ENCODE measurements at places on chromosomes 1 and 21.

GRCh38 chr1:232174306-232174705 lies 455.6 kb downstream of the SIPA1L2 start:
- no peak for DNase-seq

DNA sequence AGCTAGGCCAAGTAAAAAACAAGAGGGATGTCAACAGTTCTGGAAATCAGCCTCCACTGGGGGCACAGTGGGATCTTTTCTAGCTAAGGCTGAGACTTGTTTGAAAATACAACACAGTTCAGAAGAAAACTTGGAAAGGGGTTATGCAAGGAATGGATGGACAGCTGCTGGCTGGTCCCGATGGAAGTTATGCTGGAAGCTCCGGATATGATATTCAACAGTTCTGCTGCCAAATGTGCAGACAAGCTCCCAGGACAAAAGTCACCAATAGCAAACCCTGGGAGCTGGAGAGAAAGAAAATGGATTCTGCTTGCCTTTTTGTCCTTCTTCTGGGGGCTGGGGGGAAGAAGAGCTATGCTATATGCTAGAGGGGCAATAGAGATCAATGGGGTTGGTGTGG lies 14.3 kb downstream of the LMX1A start:
- DNase-seq: no peak

GRCh38 chr21:32009263-32009662 lies 136.4 kb downstream of the HUNK start:
- DNase-seq: no peak

- no peak for DNase-seq
These were observed 258.9 kb downstream of the SEC16B start for GRCh38 chr1:177710696-177711620.

DNA sequence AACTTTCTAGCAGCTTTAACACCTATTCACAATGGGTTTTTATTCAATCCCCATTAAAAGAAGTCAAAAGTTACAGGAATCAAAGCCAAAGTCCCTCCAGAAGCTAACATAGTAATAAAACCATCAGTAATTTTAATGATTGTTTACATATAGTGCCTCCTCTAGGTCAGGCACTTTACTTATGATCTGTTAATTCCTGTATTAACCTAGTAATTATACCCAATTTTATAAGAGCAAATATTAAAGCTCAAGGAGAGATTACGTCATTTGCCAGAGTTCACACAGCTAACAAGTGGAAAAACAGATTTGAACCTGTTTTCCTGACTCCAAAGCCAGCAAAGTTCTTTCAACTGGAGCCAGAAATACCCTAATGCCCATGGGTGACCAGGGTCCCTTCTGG lies 112.9 kb upstream of the F3 start:
- DNase-seq: no peak

- no peak for DNase-seq
These were observed 29.5 kb downstream of the ADGRB2 start for GRCh38 chr1:31734582-31735107.

DNA sequence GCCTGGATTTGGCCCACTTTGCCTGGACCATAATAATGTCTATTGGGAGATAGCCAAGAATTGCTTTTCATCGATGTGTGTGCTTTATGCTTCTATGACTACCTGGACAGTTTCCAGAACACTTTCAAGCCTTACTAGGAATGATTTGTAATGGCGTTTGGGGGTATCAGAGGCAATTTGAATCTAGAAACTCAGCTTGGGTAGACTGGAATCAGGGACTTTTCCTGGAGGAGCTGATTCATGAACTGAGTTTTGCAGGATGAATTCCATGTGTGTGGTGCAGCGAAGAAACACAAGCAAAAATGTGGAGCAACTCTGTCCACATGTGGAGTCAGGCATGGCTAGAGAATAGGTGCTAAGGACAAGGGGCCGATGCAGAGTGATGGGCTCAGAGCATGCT lies 11.9 kb upstream of the TMEM61 start:
- DNase-seq: no peak

DNA sequence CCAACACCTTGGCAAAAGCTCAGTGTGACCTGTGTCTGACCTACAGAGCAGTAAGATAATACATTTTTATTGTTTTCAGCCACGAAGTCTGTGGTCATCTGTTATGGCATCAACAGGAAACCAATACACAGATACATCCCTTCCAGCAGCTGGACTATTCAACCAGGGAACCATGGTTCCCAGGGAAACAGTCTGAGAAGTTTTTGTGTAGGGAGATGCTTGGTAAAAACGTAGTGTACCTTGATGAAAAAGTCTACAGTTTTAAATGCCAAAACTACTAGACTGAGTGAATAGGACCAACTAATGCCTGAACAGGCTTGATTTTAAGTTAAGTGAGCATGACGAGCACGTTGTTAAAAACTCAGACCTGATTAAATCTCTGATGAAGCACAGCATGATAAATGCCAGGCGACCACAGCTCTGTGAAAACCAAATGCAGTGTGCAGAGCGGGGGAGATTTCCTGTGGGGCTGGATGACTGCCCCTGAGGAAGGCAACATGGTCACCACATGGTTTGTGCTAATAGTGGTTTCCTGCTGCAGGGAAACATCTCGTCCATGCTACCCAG lies 228.9 kb downstream of the TNR start:
- no peak for DNase-seq

DNA sequence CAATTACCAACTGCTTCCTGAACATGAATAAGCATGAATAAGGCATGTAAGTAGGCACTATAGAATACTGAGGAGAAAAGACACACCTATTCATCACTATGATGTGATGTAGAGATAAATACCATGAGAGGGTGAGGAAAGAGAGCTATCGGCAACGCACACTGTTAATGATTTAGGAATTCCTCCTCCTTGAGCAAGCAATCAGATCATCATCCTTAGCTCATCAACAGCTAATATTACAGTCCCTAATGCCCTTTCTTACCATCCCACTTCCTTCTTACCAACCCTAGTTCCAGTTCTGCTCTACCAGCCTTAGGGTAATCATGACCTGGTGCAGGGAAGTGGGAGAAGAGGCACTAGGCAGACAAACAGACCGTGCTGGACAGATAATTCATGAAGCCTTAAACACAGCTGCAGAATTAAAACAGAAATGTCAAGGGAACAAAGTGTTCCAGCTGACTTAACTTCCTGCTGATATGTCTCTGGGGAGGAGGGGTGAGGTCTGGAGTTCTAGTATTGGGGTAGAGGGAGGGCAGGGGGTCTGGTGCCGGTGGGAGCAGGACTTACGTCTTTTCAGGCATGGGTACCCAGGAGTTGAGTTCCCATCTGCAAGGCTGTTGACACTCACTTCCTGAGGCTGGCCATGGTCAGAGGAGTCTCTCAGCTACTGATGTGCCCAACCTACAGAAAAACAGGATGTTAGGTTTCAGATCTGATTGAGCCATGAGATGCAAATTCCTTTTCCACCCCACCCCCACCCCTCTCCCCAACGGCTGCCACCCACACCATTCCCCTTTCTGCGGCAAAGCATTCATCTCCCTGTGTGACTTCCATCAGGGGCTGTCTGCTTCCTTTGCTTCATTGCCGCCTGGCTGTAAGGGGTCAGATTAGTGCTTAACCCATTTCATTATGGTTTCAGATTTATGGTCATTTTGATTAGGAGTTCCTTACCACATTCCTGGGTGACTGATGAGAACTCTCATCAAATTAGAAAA lies 12.6 kb upstream of the RCSD1 start:
- DNase-seq: no peak

- DNase-seq: no peak
These were observed 55.8 kb upstream of the SELENON start for GRCh38 chr1:25744140-25744581.

DNA sequence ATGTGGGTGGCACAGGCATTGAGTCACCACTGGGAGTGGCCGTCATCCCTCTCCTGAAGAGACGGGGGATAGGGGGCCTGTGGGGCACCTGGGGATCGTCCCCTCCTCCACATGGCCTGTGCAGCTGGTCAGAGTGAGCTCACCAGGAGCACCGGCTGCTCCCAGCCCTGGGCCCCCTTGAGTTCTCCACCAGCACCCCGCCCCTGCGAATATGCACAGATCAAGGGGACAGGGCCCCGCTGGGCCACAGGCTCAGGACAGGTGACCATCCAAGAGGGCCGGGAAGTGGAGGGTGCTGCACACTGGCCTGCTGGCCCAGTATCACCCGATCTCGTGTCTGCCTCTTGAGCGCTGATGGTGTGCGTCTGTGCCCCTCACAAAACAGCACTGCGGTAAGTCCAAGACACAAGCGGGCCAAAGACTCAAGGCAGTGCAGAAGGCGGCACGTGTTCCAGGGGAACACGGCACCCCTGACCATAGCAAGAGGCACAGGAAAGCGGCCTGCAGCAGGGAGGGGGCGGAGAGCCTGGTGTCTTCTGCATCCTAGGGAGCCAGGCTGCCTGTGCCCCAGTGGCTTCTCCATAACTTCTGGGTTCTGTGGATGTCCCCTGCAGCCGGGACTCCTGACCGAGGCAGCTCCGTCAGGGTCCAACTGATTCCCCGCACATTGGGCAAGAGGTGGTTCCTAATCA lies 18.1 kb upstream of the TSPEAR start:
- no peak for DNase-seq

DNA sequence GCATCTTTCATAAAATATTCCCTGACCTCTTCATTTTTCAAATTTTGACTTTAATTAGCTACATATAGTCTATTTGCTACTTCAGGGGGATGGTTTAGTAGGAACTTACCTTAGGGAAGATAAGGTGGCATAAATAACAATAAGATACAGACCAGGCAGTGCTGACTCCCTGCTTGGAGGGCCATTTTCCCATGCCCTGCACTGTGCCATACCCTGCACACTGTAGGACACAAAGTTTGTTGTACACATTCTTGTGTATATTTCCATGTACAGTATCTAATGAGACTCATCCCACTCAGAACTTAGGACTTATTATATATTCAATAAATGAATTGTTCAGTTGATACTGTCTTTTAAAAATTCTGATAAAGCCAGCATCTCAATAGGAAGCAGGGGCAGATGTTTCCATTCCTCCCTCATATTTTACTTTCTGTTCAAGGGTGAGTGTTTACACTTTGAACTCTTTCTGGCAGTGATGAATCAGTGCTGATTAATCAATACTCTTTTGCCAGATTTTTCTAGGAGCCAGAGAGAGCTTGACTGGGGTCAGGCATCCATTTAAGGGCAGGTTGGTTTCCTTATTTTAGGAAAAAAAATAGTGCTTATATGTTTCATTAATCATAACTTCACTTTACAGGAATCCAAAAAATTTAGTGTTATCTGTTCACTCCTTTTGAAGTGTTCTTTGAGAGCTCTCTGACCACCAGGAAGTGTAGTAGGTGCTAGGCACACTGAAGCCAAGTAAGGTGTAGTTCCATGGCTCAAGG lies 30.6 kb downstream of the MPZL1 start:
- peak; percentile 55 for DNase-seq

DNA sequence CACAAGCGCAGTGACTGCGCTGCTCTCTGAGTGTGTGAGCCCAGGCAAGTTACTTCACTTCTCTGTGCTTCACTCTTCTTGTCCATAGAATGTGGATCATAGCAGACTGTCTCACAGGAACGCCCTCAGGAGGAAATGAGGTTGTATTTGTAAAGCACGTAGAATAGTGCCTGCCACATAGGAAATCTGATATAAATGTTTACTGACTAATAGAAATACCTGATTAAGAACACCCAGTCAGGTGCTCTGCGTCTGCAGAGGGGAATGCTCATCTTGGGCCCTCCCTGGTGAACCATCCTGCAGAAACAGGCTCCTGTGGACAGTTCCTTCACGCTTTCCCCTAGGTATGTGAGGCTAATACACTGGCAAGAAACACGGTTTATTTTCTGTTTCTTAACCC lies 100.3 kb downstream of the BEND5 start:
- no peak for DNase-seq

GRCh38 chr21:45935628-45936027 lies 45.9 kb upstream of the COL6A1 start:
- no peak for DNase-seq

- no peak for DNase-seq
These were observed 104.8 kb downstream of the EBNA1BP2 start for GRCh38 chr1:43067233-43067745.

DNA sequence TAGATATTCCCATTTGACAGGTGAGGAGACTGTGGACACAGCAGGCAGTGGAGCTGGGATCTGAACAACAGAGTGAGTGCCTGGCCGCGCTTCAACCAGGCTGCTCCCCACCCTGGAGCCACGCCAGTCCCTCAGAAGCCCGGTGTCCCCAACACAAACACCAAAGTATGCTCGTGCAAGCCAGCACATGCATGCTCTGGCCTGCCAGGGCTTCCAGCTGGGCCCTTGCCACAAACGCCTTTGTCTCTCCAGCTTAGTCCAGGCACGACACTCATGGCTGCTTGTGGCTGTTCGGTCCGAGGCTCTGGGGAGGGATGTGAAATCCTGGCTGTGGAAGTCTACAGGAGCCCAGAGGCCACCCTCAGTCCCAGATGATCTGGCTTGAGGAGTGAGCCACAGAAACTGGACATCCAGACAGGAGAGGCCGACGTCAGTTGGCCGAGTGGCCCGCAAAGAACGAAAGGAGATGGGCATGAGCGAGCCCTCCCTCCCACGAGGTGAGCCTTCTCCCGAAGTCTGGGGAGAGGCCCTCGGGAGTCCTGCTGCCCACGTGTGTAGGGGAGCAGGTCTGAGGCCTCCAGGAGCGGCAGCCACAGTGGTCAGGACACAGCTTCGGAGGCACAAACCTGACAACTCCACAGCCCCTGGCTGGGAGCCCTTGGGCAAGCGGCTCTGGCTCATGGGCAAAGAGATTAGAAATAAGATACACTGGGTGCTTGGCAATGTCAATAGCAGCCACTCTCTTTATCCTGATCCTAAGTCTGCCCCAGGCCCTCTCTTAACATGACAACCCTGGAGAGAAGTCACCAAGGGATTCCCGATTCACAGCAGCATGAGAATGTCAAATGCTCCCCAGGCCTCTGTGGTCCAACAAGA lies 117.1 kb upstream of the IFFO2 start:
- DNase-seq: no peak

DNA sequence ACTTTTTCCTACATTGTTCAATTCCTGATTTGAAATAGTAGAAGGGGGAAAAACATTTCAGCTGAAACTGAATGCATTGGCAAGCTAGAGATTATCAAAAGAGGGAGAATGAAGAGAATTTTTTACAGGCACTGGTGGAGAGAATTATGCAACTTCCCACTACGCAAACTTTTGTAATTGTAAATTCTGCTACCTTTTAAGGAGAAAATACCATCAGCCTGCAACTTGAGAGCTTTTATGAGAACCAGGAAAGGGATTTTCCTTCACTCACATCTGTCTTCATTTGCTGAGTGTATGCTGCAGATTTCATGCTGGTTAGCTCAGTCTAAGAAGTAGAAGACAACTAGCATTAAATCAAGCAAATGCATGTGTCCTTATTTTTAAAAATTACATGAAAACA lies 43.7 kb downstream of the ADAMTS1 start:
- DNase-seq: no peak

DNA sequence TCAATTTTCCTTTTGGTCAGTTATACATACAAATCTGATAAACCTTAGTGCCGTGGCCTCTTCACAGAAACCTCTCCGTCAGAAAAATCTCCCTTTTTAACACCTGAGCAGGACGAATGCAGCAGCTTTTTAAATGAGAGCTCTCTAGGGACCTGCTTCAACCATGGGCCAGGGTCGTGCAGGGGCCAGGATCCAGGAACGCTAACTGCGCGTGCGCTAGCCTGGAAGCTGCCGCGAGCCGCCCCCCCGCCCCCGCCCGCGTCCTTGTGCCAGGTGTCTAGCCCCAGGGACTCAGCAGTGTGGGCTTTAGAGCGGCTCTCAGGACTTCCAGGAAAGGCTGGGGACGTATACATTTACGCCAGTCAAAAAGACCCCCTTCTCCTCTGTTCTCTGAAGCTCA lies 136.8 kb upstream of the FMN2 start:
- DNase-seq: no peak

- no peak for DNase-seq
These were observed 4.8 kb upstream of the PCNX2 start for GRCh38 chr1:233300326-233300725.

Measured in HS-5 (cell line).